AG08396 (cell line): ENCODE measurements at places on chromosomes 3 and 15.

GRCh38 chr3:138124188-138124587 lies 8.0 kb downstream of the A4GNT start:
- no peak for DNase-seq

DNA sequence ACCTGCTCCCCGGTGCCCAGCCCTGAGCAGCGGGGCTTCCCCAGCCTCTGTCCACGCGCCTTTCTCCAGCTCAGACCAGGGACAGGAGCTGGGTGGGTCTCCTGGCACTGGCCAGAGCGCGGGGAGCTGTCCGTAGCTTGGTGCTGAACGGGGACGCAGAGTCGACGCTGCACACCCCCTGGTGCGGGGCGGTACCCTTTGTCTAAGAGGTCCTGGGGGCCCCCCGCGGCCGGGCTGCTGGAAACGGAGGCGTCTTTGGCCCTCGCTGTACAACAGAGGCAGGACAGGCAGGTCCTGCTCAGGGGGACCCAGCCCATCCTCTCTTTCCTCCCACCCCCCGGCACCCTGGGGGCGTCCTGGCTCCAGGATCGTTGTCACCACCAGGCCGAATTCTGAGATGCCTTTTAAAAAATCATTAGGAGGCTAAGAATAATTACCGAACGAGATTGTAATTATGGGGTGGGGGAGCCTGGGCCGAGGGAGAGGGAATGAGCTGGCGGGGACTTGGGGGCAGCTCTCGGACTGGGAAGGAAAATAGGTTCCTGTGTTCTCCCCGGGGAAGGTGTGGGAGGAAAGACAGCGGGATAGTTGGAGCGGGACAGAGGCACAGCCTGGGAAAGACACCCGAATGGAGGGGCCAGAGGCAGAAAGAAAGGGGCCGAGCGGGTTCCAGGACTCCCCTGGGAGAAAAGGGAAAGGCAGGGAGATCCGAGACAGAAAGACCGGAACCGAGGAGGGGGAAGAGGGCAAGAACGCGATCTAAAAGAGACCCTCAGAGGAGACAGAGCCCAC lies 4.1 kb upstream of the SKOR1 start:
- peak; percentile 88 for DNase-seq

GRCh38 chr15:78075490-78076230 lies 1.9 kb downstream of the TBC1D2B start:
- peak; percentile 65 for DNase-seq

DNA sequence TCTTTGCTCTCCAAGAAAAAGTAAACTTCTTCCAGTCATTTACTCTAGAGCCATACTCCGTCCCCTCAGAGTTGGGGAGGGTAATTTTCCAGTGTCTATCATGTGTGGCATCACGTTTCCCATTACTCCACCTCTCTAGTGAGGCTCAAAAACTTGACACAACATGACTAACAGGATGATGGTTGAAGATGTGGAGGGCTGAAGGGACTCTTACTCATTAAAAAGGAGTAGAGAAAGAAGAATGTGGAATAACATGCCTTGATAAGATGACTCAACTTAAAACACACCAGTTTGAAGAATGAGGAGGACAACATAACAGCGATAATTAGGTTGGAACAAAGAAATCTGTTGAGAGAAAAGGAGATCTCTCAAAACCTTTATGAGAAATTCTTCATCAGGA lies 894.3 kb downstream of the OTOL1 start:
- DNase-seq = peak; percentile 29

- DNase-seq = peak; percentile 76
Observed at GRCh38 chr3:12891985-12892839, 50.8 kb upstream of the RPL32 start.

DNA sequence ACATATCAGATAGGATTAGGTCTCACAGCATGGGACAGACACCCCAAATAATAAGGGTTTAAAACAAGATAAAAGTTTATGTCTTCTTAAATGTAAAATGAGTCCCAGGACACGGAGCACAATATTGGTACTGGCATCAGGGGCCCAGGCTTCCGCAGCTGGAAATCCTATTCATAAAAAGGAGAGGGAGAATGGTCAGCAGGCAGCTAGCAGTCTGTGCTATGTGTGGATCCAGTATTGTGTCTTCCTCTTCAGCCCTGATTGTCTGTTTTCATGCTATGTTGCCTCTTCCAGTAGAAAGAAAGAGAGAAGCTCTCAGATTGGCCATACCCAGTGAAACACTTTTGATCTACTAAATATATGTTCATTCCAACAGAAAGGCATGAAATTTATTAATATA lies 319.3 kb upstream of the SLCO3A1 start:
- DNase-seq = no peak

- no peak for DNase-seq
Observed at GRCh38 chr15:78265137-78265460, 737 bp downstream of the DNAJA4 start.

- no peak for DNase-seq
Observed at GRCh38 chr15:76181705-76182107, 121.9 kb downstream of the TMEM266 start.

DNA sequence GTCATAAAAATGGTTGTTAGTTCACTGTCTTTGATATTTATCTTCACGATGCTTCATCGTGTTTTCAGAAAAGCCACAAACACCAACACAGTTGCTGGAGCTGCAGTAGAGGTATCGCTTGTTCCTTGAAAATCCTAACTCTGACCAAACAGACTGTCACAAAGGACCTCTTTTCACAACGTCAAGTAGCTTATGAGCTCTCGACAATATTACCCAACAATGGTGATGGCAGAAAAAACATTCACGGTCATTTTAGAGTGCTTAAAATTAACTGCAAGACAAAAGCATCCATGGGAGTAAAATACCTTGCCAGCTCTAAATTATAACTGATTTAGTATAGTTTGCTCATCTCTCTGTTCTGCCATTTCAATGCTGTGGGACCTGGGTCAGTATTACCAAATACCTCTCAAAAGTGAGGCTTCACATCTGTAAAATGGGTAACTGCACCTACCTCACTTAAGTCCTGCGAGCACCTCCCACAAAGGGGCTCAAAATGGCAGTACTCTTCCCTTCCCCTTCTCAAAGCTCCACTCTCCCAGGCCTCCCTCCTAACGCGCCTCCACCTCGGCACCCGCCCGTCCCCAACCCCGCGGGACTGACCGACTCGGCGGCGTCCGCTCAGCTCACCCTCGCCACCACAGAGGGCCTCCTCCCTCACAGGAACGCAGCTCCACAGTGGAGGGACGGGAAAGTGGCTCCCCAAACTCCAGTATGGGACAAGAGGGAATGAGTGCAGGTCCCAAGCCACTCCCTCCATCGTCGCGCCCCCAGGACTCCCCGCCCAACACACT lies 546 bp downstream of the TRIM59 start:
- DNase-seq = peak; percentile 13

DNA sequence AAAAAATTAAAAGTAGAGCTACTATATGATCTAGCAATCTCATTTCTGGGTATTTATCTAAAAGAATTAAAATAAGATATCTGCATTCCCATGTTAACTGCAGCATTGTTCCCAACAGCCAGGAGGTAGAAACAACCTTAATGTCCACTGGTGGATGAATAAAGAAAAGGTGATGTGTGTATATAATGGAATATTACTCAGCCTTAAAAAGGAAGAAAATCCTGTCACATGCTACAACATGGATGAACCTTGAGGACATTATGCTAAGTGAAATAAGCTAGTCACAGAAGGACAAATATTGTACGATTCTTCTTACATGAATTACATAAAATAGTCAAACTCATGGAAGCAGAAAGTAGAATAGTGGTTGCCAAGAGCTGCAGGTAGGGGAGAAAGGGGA lies 119.4 kb upstream of the BHLHE40 start:
- no peak for DNase-seq

- peak; percentile 86 for DNase-seq
Observed at GRCh38 chr3:12508291-12508700, 24.0 kb downstream of the TSEN2 start.

DNA sequence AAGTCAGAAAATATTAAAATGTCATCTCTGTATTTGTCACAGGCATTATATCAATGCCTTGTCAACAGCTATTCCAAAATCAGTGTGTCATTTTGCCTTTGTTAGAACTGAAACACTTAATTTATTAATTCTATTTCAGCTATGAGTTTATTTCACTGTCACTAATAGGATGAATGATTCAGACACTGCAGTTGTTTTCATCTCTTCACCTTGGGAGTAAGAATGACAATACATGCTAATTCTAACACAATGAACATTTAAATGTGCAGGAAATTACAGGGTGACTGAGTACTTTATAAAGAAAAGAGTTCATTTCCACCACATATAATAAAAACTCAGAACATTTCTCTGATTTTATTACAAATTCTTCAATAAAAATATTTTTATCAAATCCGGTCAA lies 109.7 kb downstream of the P2RY1 start:
- no peak for DNase-seq

- no peak for DNase-seq
Observed at GRCh38 chr3:134312072-134312872, 61.6 kb upstream of the RYK start.

DNA sequence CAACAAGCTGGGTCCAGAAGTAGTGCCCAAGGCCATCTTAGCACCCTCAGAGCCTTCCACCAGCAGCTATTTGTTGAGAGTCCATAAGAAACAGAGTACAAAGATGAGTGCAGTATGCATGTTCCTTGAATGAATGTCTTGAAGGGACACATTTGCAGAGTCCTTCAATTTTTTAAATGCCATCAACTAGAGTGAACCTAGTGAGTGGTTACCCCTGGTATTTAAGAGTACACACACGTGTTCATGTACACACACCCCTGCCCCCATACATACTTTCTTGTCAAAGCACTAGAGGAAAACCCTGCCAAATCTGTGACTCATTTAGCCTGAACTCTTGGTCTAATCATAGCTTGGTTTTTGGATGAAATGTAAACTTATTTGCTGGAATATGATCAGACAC lies 84.5 kb upstream of the GALNT15 start:
- peak; percentile 81 for DNase-seq

DNA sequence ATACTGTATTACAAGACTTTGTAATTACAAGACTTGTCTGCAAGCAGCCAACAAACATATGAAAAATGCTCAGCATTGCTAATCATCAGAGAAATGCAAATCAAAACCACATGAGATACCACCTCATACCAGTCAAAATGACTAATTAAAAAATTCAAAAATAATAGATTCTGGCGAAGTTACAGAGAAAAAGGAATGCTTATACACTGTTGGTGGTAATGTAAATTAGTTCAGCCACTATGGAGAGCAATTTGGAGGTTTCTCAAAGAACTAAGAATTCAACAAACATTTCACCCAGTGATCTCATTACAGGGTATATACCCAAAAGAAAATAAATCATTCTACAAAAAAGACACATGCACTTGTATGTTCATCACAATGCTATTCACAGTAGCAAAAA lies 617.5 kb upstream of the CCDC54 start:
- no peak for DNase-seq

DNA sequence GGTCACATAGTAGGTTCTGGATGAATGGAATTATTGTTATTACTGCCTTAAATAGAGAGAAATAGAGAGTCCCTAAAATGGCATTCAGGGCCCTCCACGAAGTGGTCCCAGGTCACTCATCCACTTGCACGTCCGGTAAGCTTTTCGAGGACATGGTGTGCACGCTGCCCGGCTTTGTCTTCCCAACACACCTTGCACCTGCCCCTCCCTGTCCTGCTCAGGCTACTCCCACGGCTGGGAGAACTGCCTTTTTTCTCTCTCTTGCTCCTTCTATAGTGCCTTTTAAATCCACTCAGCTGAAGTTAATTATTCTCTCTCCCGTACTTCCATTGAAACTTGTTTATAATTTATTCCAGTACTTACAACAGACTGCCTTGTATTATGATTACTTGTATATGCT lies 5.6 kb upstream of the DGKG start:
- no peak for DNase-seq

DNA sequence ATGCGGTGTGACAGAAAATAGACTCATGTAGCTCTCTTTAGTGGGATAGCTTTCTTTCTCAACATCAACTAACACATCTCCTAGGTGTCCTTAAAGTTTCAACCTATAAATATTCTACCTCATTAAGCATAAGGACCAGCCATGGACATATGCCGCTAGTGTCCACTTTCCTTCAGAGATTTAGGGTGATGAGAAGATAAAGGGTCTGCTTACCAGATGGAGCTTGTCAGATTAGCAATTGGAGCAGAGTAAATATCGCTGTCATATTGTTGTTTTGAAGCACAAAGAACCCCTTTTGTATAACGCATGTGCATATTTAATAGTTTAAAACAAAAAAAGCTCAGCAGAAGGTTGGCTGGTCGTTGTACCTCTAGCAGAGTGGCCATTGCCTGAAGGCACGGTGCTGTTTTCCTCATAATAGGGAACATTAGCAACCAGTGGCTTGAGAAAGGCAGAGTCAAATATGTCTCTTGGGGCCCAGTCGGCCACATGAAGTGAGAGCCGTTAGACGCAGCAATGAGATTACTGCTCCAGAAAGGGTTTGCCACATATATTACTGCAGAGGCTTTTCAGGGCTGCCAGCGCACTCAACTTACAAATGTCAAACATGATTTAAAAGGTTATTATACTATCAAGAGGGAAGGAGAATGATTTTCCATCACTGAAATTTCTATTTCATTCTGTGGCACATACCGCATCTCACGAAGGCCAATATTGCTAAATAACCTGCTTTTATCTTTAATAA lies 264.2 kb downstream of the ROBO2 start:
- no peak for DNase-seq

GRCh38 chr3:185029086-185029485 lies 123.8 kb downstream of the C3orf70 start:
- no peak for DNase-seq

- no peak for DNase-seq
Observed at GRCh38 chr15:41955807-41956525, 16.4 kb downstream of the EHD4 start.

GRCh38 chr3:3625544-3626271 lies 173.5 kb upstream of the LRRN1 start:
- no peak for DNase-seq

GRCh38 chr3:63864965-63865327 lies 1.3 kb downstream of the ATXN7 start:
- no peak for DNase-seq

DNA sequence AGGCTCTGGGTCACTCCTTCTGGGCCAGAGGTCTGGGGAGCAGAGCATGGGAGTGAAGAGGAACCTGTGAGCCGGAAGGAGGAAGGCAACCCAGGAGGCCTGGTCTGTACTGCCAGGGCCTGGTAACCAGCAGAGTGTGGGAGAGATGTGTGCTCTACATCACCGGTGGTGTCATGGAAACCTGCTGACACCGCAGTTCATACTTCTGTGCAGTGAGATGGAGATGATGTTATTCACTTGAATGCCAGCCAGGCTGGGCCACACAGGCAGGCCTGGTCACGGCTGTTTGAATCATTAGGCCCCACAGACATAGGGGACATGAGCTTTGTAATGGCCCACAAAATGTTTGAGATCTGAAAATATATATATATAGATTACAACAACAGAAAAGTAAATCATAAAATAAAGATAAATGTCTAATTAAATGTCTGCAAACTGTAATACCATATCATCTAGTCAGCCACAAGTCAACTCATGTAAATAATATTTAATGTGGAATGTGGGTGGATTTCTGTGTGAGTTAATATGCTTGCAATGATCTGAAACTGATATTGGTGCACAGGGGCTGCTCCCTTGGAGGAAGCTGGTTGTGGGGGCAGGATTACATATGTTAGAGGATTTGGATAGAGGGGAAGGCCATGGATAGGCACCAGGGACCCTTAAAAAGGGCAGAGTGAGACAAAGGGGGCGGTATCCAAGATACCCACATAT lies 108.5 kb upstream of the PFN2 start:
- peak; percentile 73 for DNase-seq
